ENCODE measurements at places on chromosomes 13 and 19.

- DNase-seq: peak; percentile 52
Measured at GRCh38 chr19:18612772-18613588, at the start of gene TMEM59L. Gene TMEM59L (plus strand): TSS chr19:18612870. CDS start chr19:18612959, 89 bp downstream.

DNA sequence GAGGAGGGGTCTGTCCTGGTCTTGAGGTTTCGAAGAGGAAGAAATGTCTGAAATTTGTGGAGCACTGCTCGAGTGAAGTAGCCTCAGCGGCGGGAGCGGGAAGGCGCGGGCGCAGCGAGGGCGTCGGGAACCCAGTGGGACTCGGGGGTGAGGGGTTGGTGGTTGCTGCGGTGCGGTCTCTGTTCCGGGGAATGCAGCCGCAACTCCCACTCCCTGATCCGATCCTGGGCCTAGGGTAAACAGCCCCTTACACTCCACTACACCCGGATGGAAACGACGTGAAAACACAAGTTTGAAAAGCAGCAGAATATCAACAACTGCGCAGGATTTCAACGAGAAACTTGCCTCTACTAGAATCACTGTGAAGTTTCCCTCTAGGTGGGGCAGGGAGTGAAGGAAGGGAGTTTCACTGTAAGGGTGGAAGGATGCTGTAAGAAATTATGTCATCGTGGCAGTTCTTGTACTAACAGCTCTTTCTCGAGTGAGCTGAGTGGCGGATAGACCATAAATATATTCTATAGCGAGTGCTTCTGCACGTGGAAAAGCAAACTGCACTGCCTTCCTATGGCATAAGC is 2.0 kb upstream of the KLF12 start:
- DNase-seq: peak; percentile 14

DNA sequence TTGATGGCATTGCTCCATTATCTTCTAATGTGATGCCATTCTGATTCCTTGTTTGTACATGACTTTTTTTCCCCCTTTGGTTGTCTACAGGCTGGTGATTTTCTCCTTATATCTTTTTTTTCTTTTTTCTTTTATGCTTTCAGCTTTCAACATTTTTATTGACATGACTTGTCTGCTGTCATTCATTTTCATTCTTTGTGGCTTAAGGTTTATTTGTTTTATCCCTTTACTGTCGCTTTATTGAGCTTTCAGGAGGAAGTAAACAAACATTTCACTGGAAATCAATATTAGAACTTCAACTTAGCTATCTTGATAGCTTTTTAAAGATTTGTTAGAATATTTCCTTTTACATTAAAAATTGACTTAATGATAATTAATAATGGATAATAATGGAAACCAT is 9.7 kb downstream of the ITM2B start:
- DNase-seq: no peak

GRCh38 chr19:33422369-33423180 is 49.1 kb downstream of the CEBPG start:
- no peak for DNase-seq

DNA sequence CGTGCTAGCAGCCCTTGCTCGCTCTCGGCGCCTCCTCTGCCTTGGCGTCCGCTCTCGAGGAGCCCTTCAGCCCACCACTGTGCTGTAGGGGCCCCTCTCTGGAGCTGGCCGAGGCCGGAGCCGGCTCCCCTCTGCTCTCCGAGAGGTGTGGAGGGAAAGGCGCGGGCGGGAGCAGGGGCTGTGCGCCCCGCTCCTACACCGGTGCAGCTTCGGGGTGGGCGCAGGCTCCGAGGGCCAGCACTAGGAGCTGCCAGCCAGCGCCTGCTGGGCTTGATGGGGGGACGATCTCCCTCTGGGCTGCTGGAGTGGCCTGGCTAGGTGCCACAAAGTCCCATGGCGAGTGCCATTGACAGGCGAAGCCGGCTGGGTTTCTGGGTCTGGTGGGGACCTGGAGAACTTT is 365.5 kb downstream of the SLITRK1 start:
- no peak for DNase-seq

DNA sequence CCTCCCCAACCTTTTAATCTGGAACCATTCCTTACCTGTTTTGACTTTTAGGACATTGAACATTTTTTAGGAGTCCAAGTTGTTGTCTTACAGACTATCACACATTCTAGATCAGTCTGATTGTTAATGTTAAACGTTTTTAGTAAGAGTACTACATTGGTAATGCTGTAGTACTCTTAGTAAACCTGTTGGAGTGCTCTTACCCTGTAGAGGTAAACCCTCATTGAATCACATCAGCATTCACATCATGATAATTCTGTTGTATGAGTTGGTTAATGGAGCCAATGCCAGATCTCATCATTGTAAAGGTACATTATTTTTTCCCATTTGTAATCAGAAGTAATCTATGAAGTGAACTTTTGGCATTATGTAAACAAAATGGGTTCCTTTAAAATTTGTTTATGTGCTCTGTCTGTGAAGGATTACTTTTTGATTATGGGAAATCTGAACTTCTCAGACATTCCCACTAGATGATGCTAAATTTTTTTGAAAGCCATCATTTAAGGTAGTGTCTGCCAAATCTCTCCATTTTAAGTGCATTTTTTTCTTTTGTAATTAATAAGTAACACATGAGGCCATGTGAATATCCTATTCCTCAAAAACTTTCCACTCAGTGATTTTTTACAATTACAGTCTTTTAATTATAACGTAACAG is 55.2 kb downstream of the VWA8 start:
- no peak for DNase-seq

- DNase-seq: no peak
Measured at GRCh38 chr13:93889430-93889951, 590.0 kb downstream of the DCT start.

- no peak for DNase-seq
Measured at GRCh38 chr13:98798849-98799645, 46.6 kb upstream of the SLC15A1 start.

DNA sequence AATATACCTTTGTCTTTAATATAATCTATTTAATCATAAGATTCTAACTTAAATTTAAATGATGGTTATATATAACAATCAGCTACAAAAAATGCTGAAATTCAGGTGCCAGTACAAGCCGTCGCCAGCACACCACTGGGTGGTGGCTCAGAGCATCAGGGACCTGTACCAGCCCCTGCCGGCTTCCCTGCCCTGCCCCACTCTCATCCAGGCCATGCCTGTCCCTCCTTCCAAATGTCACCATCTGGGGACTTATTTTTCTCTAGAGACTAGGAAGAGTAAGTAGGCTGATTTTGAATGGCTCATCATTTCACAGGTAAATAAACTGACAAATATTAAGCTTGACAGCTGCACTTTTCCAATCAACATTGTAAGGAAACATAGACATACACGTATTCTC is 1.6 kb downstream of the METTL21C start:
- DNase-seq: no peak

DNA sequence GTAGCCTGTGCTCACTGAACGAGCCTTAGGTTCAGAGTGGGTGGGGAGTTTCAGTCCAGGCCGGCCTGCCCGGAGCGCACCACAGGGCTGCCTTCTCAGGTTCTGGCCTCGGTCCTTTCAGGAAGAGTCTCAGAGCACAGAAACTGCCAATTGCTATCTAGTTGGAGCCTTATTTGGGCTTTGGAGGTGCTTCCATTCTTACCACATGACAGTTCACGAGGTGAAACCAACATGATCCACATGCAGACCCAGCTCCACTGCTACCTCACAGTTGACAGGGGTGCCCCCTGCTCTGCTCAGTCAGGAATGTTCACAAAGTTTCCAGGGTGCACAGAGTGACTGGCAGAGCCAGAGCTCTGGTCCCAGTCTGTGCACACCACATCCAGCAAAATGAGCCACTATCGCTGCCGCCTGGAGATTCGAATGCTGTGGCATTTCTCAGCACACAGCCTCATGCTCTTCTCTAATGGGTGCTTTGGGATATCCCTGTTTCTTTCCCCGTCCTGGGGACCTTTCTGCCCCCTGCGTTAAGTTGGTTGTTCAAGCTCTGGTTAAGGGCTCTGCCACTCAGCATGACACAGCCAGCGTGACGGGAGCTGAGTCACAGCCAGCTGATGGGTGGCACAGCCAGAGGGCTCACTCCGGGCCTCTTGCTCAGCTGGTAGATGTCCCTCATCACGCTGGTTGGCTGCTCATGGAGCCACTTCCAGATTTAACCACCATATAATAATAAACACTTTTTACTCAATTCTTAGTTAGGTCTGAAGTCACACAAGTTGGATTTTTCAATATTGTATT is 7.5 kb upstream of the SACS start:
- no peak for DNase-seq

DNA sequence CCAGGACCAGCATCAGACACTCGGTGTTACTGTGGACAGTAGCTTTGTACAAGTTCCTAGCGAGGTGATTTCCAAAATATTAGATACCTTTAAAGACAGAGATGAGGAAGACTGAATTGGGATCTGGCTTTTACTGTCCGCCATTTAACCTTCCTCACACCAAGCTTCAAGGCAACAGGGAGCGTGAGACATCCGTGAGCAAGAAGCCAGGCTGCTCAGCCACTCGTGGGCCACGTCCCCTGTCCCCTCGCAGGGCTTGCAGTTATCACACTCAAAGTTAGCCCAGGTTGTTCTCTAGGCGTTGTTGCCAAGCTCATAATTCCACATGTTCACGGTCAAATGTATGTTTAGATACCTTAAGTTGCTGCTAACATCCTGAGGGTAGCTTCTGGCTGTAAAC is 102.9 kb downstream of the COL4A2 start:
- no peak for DNase-seq

- no peak for DNase-seq
Measured at GRCh38 chr19:42409477-42409876, 17.7 kb downstream of the LIPE start.

DNA sequence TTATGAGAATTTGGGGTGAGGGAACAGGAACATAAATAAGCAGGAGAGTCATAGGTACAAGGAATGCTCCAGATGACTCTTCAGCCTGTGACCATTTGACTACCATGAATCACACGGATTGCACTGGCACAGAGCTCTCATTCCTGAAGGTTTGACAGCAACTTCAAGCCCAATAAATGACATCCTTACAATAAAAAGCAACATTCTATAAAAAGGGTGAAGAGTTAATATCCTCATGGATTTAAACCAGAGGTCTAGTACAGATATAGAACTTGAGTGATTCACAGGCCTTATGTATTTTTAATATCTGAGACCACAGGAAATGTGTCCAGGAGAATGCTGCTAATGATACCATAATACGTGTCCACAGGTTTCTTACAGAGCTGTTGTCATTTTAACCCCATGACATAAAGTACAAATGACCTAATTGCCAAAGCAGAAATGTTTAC is 158.1 kb downstream of the IRS2 start:
- no peak for DNase-seq

GRCh38 chr13:38702669-38703068 is 15.8 kb downstream of the FREM2 start:
- DNase-seq: no peak

DNA sequence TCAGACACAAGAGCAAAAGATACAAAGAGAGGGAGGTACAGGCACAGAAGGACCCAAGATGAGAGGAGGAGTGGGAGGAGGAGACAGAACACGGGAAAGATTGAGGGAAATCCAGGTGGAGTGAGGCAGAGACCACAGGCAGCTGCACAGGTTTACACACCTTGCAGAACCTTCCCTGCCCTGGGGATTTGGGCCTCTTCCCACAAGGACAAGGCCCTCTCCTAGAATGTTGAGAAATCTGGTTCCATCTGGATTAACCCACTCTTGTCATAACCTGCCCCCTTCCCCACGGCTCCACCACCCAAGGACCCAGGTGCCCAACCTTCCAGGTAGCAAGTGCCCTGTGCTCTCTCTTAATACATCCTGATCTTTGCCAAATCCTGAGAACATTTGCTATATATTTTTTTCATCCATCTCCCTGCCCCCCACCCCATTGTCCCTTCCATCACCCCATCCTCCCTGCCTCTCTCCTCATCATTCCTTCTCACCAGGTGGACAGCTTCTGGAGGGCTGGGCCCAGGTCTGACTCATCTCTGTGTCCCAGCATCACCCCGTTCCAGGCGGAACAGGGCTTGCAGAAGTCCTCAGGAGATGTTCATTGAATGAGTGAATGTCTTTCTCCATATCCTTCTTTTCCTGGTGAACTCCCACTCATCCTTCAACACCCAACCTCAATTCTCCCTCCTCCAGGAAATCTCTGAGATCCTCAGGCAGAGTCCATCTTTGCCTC is 8.8 kb upstream of the KLK8 start:
- no peak for DNase-seq

DNA sequence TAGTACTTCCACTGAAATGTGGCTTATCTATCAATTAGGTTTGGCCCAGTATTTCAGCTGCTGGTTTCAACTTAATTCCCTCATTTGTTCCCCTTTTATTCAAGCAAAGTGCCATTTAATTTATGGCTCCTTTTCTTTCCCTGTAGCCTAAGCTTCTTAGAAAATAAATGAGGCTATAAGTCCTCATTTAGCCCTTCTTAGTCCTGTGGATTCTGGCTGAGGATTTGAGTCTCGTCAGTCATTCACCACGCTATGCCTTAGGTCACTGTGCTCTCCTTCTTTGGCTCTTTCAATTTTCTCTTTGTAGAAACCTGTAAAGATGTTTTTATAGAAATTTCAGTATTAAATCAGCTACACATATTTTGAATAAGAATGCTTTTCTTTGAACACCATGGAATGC is 579.1 kb downstream of the GPC6 start:
- DNase-seq: no peak

DNA sequence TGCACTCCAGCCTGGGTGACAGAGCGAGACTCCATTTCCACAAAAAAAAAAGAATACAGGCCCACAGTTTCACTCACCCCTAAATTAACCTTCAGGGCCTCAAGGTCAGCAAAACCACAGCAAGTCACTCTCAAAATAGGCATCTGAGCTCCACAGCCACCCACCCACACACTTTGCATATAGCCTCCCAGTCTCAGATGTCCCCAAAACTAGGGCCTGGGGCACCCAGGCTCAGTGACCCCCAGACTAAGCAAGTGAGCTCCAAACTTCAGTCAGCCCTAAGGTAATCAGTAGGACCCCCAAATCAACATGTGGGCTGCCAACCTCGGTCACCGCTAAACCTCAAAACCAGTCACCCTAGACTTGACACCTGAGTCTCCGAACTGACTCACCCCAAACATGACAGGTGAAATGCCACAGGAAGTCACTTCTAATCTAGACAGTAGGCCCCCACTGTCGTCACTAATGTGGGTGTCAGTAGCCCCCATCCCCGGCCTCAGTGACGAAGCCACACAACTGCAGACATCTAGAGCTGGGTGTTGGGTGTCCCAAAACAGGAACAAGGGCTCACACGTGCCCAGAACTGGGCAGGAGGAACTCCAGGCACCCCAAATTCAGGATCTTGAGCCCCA is 13.9 kb downstream of the RABAC1 start:
- DNase-seq: peak; percentile 86

GRCh38 chr19:5448374-5448773 is 6.8 kb upstream of the ZNRF4 start:
- DNase-seq: no peak

DNA sequence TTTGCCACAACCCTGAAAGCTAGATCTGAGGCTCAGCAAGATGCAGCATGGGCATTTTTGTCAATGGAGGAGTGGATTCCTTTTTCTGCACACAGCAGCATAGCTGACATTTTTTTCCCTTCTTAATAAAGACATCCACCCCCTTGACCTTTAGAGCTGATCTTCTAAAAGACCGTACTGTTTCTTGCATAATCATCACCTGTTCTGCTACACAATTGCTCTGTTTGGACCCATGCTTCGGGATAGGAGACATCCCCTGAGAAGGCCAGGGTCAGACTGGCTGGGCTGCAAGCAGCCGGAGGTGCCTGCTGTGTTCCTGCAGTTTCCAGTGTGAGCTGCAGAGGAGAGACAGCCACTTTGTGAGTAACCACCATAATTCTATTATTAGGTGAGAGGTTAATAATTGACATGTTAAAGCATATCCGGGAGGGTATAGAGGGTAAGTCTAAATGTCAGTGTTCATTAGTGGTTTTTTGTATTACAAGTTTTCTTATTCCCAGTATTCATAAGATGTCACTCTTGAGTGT is 108.5 kb upstream of the C1QTNF9B start:
- no peak for DNase-seq
